Stimulated activated CD8-positive, alpha-beta memory T cell treated with anti-CD3 and anti-CD28 coated beads, Interleukin-4, amount 100 ng/mL, for 4 hours (primary cell): ENCODE measurements at places on chromosomes 7 and 10.

GRCh38 chr7:8022628-8023027, 54.0 kb downstream of the GLCCI1 start:
- DNase-seq, result no peak

DNA sequence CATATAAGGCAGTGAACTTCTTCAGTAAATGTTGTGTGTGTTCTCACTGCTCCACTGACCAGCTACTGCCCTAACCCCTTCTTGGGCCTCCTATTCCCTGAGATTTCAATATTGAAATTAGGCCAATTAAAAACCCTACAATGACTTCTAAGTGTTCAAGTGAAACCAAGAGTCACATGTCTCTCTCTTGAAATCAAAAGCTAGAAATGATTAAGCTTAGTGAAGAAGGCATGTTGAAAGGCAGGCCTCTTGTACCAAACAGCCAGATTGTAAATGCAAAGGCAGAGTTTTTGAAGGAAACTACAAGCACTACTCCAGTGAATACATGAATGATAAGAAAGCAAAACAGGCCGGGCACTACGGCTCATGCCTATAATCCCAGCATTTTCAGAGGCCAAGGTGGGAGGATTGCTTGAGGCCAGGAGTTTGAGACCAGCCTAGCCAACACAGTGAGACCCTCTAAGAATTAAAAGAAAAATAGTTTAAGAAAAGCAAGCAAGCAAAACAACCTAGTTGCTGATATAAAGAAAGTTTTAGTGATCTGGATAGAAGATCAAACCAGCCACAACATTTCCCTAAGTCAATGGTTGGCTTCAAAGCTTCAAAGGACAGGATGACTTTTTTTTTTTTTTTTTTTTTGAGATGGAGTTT, 22.3 kb downstream of the BRAF start:
- DNase-seq, result no peak

GRCh38 chr10:84945791-84946190, 617.4 kb downstream of the CCSER2 start:
- DNase-seq, result no peak

DNA sequence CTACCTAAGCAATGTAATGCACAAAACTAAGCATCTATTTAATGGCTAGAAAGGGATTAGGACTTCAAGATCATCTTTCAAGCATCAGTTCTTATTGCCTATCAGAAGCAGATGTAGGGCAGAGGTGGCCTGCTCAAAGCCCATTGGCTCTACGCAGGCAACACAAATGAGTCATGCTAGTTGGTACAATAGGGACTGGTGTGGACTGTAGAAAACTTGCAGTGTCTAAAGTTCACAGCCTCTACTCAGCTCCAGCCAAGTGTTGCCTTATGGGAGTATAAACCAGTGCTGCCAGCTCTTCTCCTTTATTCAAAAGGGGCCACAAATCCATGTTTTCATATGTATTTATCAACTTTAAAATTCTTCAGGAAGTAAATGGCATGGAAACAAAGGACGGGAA, 31.7 kb downstream of the ASAH2 start:
- DNase-seq, result no peak

- no peak for DNase-seq
Measured at GRCh38 chr10:47013507-47014154, 102.4 kb downstream of the PTPN20 start.

DNA sequence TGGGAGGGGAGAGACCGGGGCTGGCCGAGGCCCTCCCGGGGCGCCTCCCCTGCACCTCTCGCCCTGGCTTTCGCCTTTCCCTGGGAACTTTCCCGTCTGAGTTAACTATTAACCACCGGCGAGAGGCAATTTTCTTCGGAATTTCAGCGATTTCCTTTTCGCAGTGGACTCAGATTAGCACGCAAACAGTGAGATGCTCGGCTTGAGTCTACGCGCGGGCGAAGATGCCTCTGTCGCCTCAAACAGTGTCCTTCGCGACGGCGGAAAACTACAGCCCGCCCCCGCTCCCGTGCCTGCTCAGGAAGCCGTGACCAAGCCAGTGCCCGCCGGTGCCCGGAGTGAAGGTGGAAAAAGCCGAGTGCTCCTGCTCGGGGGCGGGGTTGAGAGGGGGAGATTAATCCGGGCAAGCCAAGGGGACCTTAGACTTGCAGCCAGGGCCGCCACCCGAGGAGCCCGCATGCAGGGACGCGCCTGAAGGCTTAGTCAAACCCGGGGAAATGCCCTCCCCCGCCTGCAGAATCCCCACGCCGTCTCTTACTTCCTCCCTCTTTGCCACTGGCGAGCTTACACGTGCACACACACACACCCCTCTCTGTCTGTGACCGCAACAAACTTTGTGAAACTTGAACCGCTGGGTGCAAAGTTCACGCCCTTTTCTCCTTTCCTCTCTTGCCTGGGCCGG, 14.5 kb upstream of the PAX2 start:
- no peak for DNase-seq

DNA sequence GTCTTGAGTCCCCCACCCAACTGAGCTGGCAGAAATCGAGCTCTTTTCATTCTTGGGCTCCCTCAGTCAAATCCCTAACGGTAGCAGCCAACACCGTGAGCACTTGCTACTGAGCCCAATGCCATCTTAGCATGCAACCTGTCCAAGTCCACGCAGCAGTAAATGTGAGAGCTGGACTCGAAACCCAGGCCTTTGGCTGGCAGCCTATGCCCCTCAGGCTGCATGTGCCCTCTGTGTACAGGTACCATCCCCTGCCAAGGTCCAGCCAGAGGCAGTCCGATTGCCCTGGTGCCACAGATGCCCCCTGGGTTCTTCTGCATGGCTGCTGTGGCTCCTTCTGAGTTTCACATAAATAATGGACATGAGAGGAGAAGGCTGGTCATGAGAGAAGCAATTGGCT, 1.2 kb upstream of the TMEM273 start:
- no peak for DNase-seq

DNA sequence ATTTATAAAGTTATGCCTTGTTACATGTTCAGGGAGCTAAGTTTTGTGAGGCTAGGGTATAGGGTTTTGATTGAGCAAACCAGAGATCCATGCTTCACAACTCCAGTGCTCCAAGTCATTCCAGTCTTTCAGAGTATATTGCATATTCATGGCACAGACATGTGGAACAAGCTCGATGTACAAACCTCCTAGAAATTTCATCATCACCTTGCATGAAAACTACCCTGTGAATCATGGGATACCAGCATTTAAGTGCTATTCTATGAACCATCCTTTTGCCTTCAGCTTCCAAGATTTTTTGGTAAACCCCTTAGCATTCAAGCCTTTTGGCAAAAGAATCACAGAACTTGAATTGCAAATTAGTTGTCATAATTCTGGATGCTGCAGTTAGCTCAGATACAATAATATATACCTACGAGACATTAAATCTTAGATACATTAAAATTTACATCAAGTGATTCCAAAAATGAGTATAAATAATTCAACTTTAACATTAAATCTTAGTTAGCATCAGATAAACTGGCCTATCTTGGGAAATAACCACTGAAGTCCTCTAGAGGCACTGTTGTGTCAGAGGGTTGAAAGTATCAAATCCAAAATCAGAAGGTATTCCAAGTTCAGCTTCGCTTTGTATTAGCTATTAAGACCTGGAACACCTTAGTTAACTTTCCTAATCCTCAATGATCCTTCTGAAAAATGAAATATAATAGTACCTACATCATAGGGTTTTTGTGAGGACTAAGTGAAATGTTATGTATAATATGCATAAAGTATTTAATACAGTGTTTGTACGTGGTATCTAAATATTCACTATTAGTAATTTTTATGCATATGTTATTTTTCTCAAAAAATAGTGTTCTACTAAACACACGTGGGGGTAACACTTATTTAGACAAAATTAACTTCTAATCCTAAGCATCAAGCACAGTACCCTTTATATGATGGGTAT, 55.5 kb upstream of the CABCOCO1 start:
- DNase-seq, result no peak

GRCh38 chr7:116740755-116741462, 68.9 kb downstream of the MET start:
- no peak for DNase-seq

- DNase-seq, result no peak
Measured at GRCh38 chr7:32147546-32148268, 77.5 kb upstream of the PDE1C start.

DNA sequence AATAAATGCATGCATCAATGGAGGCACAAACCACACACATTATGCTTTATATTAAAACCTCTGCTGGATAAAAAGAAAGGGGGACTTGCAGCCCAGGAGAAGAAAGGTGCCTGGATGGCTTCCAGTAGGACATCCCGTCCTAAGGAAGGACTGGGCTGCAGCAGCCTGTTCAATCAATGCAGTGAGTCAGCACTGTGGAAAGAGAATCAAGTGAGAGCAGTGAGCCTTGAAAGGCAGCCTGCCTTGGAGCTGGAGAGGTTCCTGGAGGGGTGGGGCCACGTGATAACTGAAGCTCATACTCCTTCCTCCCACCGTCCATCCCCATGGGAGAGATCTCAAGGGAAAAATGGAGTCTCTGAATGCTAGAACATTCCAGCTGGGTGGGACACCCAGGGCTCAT, 501.2 kb downstream of the ADRA2A start:
- no peak for DNase-seq

DNA sequence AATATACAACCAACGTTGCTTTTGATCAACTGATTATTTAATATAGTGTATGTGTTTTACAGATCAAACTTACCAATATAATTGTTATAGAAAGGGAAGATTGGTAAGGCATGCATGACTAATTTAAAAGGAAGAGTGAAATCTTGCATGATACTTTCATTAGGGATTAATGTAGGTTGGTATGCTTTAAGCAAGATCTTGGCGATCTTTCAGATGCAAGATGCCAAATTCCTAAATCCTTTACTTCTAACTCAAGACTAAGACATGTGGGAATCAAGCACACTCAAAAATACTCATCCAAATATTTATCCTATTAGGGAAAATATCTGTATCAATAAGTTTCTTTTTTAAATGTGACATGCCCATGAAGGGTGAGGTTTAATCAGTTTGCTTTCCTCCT, 321.4 kb upstream of the MEOX2 start:
- no peak for DNase-seq

DNA sequence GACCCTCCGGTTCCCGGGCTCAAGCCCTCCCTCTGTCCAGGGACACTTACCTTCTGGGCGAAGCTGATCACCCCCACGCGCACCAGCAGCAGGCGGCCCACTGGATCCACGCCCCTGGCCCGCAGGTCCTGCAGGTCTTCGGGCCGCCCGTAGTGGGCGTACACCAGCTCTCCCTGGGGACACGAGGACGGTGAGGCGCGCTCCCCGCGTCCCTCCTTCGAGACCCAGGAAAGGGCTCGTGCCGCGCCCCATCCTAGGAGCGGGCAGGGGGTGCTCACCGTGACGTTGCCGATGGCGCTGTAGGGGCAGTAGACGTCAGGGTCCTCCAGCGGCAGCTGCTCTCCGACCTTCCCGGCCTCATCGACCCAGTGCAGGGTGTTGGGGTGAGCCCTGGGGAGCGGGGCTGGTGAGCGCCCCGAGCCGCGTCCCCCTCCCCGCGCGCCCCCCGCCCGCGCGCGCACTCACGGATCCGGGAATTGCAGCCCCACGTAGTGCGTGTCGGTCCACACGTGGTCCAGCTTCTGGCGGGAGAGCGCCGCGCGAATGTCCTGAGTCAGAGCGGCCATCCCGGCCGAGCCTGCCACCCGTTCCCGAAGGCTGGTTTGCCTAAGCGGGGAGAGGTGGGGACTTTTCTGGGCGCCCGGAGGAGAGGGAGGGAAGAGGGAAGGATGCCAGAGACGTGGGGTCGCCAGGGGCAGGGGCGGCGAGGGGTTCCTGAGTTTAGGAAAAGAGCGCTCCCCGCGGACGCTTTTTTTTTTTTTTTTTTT, 8.2 kb downstream of the TFR2 start:
- DNase-seq, result no peak

DNA sequence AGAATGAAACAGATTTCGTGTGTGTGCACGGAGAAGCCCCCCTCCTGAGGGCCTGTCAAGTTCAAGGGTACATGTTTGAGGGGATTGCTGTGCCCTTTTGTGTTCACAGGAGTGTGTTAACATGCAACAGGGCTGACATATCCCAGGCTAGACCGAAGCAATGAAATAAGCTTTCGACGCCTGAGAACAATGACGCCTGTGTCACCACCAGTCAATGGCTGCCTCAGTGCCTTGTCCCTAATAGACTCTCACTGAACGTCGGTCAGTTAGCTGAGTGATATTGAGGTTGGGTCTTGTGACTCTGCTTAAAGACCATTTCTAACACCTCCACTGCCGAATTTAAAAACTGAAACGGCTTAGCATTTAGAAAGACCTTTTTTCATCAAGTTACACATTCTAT, 175.2 kb upstream of the TCF7L2 start:
- no peak for DNase-seq

DNA sequence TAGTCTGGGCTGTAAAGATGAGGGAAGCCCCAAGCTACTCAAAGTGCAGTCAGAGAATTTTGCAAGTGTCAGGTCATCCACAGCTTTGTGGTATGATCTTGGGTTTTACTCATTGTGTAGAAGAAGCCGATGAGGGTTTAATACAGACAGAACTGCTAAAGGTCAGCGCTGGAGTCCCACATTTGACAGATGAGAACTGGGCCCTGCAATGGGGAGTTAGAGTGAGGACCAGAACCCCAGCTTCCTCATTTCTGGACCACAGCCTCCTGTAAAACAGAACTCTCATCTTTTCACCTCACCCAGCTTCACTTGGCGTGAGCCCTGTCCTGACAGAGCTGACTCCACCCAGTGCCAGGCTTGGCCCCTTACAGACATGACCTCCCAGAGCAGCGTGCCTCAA, 20.1 kb downstream of the LRRC20 start:
- no peak for DNase-seq

- peak; percentile 73 for DNase-seq
Measured at GRCh38 chr7:63899691-63900393, 98.8 kb upstream of the ZNF722 start.

DNA sequence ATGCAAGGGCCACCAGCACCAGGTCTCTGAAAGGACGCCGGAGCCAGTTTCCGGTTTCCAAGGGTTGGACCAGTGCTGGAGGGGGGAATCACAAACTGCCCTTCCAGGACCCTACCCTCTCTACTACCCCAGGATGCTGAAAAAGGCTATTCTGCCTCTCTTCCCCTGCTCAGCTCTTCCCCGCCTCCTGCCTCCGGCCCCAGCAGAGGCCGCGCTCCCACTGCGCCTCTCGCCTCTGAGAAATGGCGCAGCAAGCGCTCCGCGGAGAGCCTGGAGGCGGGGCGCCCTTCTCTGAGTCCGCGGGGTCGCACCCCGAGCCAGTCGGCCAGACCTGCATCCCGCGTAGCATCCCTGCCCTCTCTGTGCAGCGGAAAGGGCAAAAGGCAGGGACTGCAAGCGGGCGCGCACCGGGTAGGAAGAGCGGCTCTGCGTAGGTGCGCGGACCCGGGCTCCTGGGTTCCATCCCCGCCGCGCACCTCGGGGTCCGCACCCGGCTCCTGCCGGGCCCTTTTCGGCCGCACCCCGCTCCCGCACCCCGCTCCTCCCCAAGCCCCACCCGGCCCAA, 476 bp upstream of the RET start:
- no peak for DNase-seq

- no peak for DNase-seq
Measured at GRCh38 chr7:42491106-42491505, 254.1 kb upstream of the GLI3 start.

- no peak for DNase-seq
Measured at GRCh38 chr7:101740981-101741725, 76.3 kb upstream of the CUX1 start.

- DNase-seq, result no peak
Measured at GRCh38 chr10:45470098-45471012, 96.3 kb downstream of the ALOX5 start.
